ENCODE measurements at places on chromosomes 1 and 21.

DNA sequence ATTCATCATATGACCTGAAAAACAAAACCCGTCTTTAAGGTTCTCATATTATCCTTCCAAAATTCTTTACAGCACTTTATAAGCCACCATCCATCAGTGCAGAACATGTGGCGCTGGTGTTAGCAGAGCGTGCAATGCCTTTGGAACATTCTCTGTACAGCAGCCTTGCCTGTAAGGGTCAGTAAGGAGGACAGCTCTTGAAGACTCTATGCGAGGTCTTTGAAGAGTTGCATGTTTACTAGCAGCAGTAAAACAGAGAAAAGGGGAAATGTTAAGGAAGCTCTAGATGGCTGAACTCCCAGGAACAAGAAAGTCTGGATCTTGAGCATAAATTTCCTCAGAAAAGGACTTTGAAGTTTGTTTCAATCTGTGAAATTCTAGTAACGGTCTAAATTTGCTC, 365.6 kb downstream of the DUSP10 start:
- DNase-seq: no peak

GRCh38 chr21:46537026-46537425, 67.9 kb downstream of the S100B start:
- DNase-seq: no peak

GRCh38 chr1:228039006-228039903, 32.5 kb downstream of the WNT3A start:
- no peak for DNase-seq

GRCh38 chr1:51423073-51423821, 92.9 kb upstream of the TTC39A start:
- DNase-seq: no peak

- no peak for DNase-seq
Observed at GRCh38 chr1:206971029-206971655, 882 bp upstream of the FCAMR start.

Data from activated CD4-positive, alpha-beta T cell treated with anti-CD3 and anti-CD28 coated beads, Interleukin-2, amount 50 U/mL, for 4 hours (primary cell).